ENCODE measurements at places on chromosomes 5 and 9.

GRCh38 chr9:101510459-101510858 is 23.2 kb upstream of the RNF20 start:
- no peak for DNase-seq
- no peaks in the 10 kb centered on the region for H3K36me3 ChIP-seq
- no peak overlapping the region for H3K4me3 ChIP-seq
- peaks cover 5% of the 10 kb centered on the region for H3K27me3 ChIP-seq
- no peaks in the 10 kb centered on the region for H3K4me1 ChIP-seq

DNA sequence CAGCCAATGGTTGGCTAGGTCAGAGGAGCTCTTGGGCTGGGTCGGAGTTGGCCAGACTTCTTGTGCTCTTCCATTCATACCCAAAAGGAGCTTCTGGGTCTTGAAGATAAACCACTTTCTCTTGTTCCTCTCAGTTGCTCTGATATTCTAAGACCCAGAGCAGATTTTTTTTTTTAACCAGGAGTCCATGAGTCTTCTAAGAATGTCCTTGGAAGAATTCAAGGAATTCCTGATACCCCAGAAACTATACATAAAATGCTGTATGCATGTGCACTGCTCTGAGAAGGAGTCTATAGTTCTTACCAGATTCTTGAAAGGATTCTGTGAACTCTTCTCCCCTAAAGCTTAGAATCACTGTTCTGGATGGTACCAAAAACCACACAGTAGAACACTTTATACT is 9.9 kb upstream of the PALM2AKAP2 start:
- peaks cover 31% of the 10 kb centered on the region for H3K27me3 ChIP-seq
- no peak overlapping the region for H3K27ac ChIP-seq
- no peaks in the 10 kb centered on the region for H3K4me1 ChIP-seq
- no peaks in the 10 kb centered on the region for H3K36me3 ChIP-seq
- H3K4me3 ChIP-seq, result no peak overlapping the region
- DNase-seq, result no peak

GRCh38 chr9:32698706-32699277 is 63.3 kb upstream of the TAF1L start:
- no peaks in the 10 kb centered on the region for H3K36me3 ChIP-seq
- H3K4me1 ChIP-seq, result no peaks in the 10 kb centered on the region
- H3K4me3 ChIP-seq, result no peak overlapping the region
- no peak overlapping the region for H3K27ac ChIP-seq
- no peak for DNase-seq

DNA sequence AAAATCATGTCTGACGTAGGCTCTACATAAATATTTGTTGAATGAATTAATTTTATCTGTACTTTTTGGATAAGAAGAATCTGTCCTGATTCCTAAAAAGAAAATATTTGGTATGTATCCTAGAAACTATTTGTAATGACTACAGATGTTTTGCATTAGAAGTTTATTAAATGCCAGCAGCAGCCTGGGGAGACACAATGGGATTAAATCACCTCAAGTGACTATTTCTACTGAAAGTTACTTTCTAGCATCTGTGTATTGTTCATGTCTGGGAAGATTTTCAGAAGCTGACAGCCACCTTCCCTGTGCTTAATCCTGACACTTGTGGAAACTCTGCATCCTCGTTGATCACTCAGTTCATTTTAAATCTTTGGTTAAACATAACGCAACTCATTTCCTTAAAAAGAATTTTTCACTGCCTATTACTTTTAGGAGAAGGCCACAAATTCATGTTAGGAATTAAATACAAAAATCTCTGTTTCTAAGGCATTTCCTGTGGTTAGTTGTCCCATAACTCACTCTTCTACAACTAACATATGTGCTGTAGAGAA is 209.3 kb upstream of the PPP1R2B start:
- DNase-seq, result no peak
- no peak overlapping the region for H3K27ac ChIP-seq
- no peaks in the 10 kb centered on the region for H3K36me3 ChIP-seq
- H3K4me1 ChIP-seq, result no peaks in the 10 kb centered on the region
- H3K4me3 ChIP-seq, result no peak overlapping the region
- peaks cover 4% of the 10 kb centered on the region for H3K27me3 ChIP-seq

DNA sequence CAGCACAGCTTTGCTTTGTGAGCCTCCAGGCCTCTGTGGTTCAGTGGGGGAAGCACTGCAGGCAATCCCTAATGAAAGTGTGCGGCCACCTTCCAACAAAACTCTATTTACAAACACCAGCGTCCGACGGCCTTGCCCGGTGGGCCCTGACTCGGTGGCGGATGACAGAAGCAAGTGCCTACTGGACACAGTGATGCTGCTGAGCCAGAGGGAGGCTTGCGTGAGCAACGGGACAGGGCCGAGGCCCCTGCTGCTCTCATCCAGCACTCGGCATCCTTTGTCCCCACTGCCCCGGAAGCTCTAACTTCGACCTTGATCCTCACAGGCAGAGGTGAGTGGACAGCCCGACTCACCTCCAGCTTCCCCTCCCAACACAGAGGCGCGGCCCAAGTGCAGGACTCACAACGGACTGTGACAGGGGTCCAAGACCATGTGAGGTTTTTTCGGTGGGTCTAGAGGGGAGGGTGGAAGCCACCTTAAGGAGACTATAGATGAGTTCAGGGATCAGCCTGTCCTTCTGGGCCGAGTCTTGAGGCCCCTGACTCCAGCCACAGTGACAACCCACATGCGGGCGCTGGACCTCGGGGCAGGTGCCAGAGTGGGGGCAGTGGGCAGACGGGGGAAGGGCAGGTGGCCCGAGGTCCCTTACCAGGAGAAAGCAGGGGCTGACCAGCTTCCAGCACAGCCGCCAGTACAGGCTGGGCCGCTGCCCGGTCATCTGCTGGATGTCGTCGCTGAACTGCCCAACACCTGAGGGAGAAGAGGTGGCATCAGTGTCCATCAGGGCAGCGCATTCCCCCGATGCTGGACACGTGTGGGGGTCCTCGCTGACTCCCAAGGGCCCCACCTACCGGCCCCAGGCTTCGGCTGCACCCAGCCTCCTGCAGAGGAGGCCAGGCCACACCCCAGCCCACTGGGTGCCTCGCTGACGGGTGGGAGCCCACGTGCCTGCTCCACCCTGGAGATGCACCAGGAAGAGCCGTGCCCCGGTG is 39.4 kb downstream of the SLC6A3 start:
- H3K27me3 ChIP-seq, result no peaks in the 10 kb centered on the region
- no peaks in the 10 kb centered on the region for H3K36me3 ChIP-seq
- no peaks in the 10 kb centered on the region for H3K4me1 ChIP-seq
- H3K27ac ChIP-seq, result no peak overlapping the region
- H3K4me3 ChIP-seq, result no peak overlapping the region
- no peak for DNase-seq

DNA sequence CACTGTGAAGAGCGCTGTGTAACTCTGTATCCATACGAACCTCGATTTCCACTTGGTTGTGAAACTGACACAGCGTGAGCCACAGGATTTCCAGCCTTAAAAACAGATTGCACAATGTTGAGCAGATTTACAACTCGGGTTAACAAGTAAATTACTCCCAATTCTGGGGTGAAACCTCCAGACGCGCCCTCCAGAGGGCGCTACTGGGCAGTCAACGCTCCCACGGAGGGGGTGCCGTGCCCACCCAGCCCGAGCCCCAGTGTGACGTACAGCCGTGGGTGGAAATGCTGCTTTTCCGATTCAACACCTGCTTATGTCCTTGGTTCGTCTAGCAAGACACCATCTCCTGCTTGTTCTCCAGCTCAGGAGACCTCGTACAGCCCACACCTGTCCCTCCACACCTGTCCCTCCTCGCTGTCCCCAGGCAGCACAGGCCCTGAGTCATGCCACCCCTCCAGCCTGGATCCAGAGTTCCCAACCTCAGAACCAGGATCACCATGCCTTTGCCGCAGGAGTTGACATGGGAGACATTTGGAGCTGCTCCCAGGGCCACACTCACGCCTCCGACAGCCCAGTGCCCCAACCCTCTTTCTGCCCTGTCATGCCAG is 34.4 kb upstream of the SLC6A3 start:
- no peak overlapping the region for H3K4me3 ChIP-seq
- H3K36me3 ChIP-seq, result peaks cover 6% of the 10 kb centered on the region
- no peak overlapping the region for H3K27ac ChIP-seq
- DNase-seq, result no peak
- no peaks in the 10 kb centered on the region for H3K27me3 ChIP-seq
- H3K4me1 ChIP-seq, result peaks cover 2% of the 10 kb centered on the region

- peak overlapping the region; percentile 73 for H3K27ac ChIP-seq
- peaks cover 3% of the 10 kb centered on the region for H3K36me3 ChIP-seq
- H3K4me3 ChIP-seq, result no peak overlapping the region
- peaks cover 70% of the 10 kb centered on the region for H3K4me1 ChIP-seq
- no peaks in the 10 kb centered on the region for H3K27me3 ChIP-seq
- no peak for DNase-seq
Measured at GRCh38 chr5:142823126-142823525, 52.9 kb downstream of the ARHGAP26 start.

Data from T-helper 2 cell treated with Interferon-gamma antibody and Interleukin-4, amounts not matched to agents 5 μg/mL and 100 μg/mL, for 36 hours (primary cell).